Activated CD8-positive, alpha-beta memory T cell treated with anti-CD3 and anti-CD28 coated beads for 1 hour (primary cell): ENCODE measurements at places on chromosomes 7 and 10.

GRCh38 chr7:10708447-10708846 is 265.2 kb upstream of the PHF14 start:
- DNase-seq, result no peak

DNA sequence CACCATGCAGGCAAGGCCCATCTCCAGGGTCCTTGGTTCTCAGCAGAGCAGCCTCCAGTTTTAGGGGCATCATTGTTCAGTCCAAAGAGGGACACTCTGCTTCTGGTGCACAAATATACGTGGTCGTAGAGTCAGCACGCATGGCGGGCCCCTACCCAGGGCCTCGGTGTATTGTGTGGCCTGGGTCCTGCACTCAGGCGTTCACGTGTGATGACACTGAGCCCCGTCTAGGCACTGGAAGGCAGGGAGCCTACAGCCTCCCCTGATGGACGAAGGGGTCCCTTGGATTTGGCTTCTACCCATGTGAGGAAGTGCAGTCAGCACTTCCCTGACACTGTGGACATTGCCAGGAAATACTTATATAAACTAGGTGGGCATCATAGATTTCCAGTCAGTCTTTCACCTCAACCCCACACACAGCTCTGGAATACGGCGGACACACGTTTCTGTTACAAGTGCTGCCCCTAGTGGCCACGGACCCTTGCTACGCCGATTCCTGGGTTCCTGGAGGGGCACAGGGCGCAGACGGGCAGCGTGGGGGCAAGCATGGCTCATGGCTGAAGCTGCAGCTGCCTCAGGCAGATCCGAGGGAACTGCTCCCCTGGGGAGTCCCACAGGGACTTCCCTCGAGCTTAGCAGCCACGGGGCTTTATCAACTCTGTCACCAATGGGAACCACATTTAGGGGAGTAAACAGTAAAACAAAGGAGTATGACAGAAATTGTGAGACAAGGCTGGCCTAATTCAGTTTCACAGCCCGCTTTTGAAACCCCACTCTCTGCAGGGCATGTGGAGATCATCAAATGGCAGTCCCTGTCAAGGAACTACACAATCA is 25.4 kb downstream of the AIFM2 start:
- DNase-seq, result no peak

DNA sequence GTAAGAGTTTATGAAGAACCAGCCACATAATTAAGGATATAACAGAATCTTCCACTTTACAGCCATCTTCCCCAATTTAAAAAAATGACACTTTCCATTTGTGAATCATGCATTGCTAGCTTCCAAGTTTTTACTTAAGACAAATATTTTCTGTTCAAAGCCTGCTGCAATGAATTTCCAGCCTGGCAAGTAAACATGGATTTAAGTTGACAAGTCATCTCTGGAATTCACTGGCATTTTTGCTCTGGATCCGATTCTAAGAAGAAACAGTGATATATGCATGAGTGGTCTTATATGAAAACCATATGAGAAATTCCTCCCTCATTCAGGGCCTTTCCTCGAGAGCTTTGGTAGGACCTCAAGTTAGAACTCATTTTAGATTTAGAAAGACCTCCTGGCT is 116.1 kb upstream of the CDCA7L start:
- DNase-seq, result no peak

DNA sequence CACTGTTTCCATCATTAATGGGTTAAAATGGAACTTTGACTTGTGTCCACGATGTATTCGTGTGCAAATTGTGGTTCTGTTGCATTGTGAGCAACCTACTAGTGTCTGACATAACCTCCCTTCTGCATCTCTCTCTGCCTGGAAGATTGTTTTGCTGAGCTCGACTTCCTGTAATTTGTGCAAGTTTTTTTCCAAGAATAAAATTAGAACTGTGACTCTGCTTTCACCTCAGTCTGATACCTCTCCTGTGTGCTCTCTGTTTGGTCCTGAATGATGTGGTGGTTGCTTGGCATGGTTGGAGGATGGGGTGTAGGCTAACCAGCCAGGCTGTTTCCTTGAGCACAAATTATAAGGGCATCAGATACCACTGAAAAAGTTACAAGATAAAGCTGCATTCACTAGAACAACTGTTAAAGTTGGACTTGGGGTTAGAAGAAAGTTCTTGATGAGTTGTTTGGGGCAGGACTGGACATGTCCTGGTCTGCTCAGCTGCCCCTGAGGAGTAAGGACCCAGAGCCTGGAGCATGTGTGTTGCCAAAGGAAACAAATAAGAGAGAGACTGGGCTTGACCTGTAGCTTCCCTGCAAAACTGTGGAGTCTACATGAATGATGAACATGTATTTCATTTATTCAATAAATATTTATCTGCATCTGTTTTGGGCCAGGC is 1.9 kb upstream of the VOPP1 start:
- no peak for DNase-seq

DNA sequence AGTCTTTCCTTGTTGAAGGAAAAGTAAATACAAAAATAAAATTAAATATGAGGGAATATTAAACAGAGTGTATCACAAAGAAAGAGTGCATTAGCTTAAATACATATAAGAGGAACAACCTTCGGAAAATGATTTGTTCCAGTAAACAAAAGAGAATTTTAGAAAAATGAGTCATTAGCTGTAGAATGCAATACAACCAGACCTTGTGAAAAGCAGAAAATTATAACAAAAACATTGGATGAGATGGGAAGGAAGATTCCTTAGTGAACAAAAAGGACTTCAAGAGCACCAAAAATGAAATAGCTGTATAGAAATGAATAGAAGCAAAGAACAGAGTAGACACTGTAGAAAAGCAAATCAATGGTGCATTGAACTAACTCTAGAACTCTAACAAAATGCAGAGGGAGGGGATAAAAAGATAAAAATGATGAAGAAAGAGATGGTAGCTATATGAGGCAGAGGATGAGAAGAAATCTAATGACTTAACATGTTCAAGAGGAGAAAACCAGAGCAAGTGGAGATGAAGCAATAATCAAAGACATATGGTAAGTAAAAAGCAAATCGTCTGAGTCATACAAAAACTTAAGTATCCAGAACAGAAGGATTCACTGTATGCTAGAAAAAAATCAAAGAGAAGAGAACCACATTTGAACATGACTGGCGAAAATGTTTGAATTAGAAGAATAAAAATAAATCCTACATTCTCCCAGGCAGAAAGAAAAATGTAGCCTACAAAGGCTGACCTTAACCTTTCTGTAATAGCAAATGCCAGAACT is 190.5 kb downstream of the TMEM26 start:
- DNase-seq, result no peak

DNA sequence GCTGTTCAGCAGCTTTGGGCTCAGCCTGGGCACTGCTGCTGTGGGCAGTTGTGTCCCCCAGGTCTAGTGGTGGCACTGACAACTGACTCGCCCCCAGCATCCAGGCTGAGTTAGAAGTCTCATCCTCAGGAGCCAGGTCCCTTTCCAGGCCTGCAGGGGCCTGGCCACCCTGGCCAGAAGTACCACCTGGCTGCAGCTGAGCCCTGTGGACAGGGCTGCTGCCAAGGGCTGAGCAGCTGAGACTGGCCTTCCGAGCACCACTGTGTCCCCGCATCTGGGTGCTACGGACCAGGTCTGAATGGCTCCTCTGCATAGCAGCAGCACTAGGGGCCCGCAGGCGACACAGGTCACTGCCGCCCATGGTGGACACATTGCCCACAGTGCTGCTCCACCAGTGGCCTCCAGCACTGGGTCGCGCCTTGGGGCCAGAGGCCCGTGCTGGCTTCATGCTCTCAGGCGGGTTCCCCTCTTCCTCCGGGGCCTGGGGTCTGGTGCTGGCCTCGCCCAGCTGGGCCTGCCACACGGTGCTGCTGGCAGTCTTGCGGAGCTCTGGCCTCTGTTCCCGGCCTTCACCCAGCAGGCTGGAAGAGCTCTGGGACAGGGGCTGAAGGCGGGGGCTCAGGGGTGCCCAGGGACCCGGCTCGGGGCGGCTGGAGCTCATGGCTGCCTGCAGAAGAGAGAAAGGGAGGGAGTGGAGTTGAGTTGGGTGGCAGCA is 6.2 kb downstream of the GPRIN2 start:
- no peak for DNase-seq

DNA sequence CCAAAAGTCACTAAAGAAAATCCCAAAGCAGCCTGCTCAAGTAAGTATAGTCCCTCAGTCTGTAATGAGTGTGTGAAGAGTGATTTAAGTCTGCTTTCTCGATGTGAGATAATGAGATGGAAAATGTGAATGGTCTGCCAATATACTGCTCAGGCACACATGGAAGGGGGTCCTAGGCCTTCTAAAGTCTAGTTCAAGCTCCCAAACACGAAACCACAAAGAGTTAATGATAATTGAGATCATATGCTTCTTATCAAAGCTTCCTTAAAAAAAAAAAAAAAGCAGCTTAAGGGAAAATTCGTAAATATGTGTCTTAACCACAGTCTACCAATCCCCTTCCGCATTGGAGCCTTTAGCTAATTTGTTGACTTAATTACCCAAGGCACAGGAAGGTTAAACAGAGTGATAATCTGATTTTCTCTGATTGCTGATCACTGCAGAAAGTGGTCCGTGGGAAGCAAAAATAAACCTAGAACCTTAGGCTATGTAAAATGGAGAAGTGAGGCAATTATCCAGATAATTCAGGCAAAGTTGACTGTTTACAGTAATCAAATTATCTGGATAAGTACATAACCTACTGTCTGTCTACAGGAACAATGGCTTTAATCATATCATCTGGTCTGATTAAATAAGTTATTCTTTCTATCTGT is 172.9 kb downstream of the MBL2 start:
- no peak for DNase-seq

DNA sequence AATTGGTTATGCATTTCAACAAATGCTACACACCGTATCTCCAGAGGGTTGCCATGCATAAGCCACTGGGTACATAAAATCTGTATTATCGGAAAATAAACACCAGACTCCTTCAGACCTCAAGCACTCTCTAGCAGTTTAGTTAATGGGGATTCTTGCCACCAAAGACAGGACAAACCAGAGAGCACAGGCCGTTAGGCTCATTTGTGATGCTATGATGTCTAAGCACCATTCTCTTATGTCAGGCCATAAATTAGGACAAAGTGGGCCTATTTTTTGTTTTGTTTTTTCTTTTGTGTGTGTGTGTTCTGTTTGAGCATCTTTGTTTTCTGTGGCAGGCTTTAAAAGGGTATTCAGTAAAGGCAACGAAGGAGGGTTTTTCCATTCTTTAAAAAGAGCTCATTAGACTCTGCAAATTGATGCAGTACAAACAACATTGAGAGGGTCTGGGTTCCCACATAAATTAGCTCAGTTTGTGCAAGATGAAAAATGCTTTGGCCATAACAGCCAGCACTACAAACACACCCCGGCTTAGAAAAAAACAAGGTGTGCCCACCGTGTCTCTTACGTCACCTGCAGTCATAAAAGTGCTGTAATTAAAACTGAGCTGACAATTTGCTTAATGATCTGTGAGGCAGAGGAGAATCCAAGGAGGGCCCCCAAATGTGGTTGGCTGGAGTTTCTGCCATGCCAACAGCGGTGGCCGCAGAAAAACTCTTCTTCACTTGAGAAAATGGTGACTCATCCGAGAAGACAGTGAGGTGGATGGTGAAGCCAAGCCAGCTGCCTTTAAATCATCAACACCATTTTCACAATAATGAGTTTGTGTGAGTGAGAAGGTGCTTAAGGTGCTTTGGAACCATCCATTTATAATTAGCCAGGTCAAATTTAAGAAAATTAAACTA is 297.9 kb downstream of the GATA3 start:
- no peak for DNase-seq

DNA sequence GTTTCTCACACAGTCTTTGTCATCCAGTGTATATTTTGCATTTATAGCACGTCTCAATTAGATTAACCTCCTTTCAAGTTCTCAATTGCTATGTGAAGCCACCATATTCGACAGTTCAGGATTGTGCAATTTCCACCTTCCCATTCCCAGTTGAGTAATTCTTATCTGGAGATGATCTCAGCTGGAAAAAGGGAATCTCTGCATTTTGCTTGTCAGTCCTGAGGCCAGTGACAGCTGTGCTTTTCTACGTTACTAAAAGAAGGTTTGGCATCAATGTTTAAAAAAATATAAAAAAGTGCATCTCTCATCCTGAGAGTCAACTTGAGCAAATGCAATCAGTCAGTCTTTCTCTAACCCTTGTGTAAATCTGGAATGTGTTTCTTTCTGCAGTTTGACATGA is 247.7 kb downstream of the PRKG1 start:
- DNase-seq, result no peak

GRCh38 chr10:3592424-3592823 is 192.6 kb downstream of the KLF6 start:
- no peak for DNase-seq

- no peak for DNase-seq
Observed at GRCh38 chr7:38675494-38676106, 44.4 kb upstream of the AMPH start.

GRCh38 chr10:112672706-112673105 is 225.7 kb downstream of the VTI1A start:
- no peak for DNase-seq

DNA sequence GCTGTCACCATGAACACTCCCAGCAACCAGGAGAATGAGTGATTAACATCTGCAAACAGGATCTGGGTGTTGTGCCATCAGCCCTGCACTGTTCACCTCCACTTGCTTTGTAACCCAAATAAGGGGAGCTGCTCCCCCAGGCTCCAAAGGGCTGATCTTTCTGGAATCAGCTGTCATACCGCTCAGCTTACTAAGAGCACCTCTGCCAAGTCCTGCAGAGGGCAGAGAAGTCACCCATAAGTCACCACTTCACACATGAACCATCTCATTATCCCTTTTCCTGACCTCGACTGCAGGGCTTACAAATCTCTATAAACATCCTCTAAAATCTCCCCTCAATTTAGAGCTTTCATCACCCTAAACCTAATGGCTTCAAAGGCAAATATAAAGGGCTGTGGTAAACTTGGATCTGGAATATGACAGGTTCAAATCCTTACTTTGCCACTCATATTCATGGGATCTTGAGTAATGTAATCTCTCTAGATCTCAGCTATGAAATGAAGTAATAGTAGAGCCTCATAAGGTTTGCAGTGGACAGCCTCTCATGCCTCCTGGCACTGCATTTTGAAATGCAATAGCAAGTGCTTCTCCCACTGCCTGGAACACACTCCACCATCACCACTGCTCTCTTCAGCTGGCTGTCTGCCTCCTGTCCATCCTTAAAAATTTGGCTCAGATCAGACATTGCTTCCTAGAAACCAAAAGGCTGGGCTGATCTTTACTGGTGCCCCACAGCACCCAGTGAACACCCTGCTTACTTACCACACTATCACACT is 38.8 kb downstream of the ERLIN1 start:
- DNase-seq, result no peak

DNA sequence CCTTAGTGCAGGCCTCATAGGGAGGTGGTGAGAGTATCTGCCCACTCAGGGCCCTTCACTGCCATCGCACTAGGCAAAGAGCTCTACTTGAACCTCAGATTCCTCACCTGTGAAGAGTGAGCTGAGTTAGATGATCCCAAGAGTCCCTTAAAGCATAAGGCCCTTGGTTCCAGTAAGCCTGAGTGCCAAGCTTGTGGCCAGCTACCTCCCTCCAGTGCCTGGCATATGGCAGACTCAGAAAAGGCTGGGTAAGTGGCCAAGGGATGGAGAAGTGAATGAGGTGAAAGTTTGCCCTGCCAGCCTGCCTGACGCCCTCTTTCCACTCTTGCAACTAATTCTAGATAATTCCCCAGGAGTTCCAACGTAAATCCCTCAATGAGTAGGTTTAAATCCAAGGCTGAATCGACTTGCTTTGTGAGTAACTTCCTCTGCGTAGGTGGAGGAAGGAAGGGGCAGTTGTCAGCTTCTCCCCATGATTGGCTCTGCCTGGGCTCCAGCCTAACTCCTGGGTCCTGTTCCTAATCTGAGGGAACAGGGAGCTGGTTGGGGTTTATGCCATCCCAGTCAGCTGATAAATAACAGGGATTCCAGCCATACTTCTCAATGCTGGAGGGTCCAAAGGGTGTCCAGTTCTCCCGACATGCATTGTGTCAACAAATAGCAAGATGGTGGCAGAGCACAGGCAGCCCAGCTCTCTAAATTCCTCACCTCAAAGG is 14.2 kb downstream of the DUSP5 start:
- no peak for DNase-seq
